ENCODE measurements at places on chromosomes 2 and 18.

- no peak for DNase-seq
These were observed 15.2 kb downstream of the ASXL3 start for GRCh38 chr18:33593261-33593660.

DNA sequence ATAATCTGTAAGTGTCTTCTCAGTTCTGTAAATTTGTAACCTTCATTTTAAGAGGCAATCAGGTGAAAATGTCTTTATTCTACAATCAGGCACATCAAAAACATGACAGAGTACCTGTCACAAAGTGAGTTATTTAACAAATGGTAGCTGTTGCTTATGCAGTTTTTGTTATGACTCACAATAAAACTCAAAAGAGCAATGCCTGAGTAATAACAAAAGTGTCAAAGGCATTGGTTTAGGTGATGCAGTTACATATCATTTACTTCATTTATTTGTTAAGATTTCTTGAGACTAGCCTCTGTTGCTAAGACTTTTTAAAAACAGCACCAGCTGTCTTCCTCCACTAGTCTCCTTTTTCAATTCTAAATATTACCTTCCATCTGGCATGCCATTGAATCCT, 177.8 kb downstream of the KIAA1328 start:
- no peak for DNase-seq

DNA sequence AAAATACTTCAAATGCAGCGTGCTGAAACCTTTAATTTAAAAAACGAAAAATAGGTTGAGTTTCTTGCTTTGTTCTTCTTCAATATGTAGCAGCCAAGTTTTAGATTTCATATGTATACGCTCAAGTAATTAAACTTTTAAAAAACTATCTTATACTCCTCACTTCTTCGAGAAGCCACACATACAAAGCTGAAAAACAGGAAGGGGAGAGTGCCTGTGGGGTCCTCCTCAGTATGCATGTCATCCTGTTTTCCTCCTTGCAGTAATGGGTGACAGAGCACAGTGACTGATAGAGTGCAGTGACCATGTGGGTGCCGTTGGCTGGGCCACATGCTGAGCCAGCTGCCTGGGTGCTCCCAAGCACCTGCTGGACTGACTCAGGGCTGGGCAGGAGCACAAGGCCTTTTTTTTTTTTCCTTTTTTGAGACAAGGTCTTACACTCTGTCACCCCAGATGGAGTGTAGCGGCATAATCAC, 33.3 kb downstream of the UXS1 start:
- no peak for DNase-seq

GRCh38 chr2:65320042-65320725, 92.6 kb downstream of the ACTR2 start:
- peak; percentile 82 for DNase-seq

DNA sequence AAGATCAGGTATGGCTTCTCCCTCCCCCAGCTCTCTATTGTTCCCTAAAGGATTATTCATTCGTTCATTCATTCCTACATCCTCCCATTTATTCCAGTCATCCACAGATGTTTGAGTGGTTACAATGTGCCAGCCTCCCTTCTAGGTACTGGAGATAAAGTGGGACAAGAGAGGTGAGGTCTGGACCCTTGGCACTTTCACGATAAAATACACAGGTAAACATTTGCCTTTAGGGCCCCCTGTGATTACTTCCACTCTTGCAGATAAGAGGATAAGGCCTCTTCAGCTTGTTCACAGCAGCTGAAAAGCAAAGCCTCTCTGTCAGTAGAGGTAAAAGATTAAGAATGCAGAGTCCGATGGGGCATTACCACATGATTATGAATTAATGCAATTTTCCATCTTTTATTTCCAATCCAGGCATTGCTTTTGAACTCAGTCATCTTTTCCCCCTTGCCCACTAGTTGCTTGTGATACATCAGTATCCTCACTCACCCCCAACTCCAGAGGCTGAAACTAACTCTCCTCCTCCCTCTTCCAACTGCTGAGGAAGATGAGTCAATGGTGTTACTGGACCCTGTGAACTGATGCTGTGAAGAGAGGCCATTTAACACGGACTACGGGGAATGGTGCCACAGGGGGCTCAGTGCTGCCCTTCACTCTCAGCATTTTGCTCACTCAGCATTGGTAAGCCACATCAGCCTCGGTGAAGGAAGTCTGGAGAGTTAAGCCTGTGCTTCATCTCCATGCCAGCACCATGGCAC, 1.1 kb upstream of the DPP4 start:
- no peak for DNase-seq

DNA sequence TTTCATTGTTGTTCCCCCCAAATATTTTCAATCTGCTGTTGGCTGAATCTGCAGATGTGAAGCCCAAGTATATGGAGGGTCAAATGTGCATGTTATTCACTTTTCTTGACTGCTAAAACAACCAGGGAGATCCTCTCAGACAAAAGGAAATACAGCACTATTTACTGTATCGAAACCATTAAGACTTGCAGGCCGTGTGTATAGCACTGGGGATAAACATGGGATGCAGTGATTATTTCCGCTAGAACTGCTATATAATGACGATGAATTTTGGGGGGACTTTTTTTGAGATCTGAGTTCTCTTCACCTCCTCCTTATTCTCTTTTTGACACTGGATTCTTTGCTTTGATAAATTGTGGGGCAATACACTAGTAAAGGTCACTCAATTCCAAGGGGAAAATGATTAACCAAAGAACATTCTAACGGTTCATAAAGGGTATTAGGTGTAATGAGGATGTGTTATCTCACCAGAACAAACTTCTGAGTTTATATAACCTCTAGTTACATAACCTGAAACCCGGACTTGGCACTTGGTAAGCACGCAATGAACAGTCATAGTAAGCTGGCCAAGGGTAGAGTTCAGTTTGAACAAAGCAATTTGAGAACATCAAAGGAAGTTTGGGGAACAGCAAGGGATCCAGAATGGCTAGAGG, 3.5 kb upstream of the UGT1A1 start:
- no peak for DNase-seq

DNA sequence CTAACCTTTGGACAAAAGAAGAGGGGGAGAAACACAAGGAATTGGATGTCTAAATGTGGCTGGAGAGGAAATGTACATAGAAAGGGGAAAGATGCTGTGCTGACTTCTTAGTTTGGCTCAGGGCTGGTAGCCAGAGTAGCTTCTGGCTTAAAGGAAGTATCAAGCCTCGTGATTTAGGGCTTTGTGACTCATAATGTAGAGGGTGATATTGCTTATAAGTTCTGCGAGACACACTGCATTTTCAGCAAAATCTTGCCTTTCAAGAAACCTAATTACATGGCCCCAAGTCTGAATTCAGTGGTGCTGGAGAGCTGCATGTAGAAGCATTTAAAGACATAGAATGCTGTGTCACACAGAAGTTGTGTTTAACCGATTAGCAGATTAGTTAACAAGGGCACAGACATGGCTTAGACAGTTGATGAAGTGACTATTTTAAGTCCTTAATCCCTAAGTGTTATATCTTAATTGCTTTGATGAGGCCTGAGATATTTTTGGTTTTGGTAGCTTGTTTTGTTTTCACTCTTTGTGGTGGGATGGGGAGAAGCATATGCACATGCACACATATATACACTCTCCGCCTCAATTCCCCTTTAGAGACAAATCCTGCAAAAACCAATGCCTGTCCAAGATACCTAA, 66.4 kb downstream of the EPAS1 start:
- DNase-seq: peak; percentile 39

- DNase-seq: no peak
These were observed 51.4 kb upstream of the ITGA6 start for GRCh38 chr2:172376016-172376415.

- DNase-seq: peak; percentile 10
These were observed 51.7 kb upstream of the CCDC85A start for GRCh38 chr2:56132138-56132537.

Measured in AG04450 (cell line).